Stimulated activated CD4-positive, alpha-beta T cell treated with anti-CD3 and anti-CD28 coated beads, Interleukin-15, amount 100 ng/mL, for 1 hour (primary cell): ENCODE measurements at places on chromosomes 11 and 22.
A peak's percentile ranks its signal among the peaks of the same experiment; 100 is the strongest.

GRCh38 chr22:25447067-25447685 lies 117.3 kb upstream of the GRK3 start:
- no peak for DNase-seq

DNA sequence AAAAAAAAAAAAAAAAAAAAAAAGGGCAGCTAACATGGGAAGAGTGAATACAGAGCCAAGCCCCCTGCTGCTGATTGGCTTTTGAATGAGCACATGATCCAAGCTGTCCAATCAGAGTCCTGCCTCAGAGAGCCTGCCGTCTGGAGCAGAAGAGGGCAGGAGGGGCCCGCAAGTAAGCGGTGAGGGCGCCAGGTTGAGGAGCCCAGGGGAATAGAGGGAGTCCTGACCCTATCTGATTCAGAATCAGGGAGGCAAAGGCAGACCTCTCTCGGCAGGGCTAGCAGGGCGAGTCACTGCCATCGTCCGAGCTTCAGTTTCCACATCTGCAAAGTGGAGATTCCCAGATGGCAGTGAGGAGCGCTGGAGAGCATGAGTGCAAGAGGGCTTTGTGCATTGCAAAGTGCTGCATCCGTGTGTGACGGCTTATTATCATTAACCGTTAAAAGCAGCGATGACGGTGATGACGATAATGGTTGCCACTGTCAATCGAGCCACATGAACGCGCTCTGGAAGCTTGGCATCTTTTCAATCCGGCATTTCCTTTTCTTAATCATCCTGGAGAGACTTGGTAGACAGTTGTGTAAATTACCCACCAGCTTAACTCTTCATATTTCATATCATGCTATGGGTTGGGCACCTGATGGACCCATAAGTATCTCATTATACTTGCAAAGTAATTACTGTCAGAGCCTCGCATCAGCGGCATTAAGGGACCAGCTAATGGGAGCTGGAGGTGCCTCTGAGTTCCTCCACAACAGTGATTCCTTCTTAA lies 68.6 kb upstream of the ATXN10 start:
- no peak for DNase-seq

GRCh38 chr11:128705124-128705920 lies 11.4 kb downstream of the FLI1 start:
- no peak for DNase-seq

DNA sequence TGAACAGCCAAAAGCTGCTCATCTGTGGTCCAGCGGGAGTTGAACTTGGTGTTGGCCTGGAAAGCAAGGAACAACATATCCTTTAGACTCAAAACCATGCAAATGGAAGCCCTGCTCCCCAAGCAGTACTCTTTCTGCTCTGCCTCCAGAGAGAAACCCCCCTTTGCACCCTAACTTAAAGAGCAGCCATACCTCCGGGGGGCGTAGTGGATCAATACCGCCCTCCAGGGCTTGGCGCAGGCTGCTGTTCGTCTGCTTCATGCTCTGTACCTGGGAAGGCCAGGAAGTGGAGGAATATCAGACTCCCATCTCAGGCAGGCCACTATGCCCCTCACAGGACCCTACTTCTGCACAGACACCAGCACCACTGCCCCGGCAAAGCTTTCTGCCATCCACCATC lies 4.3 kb downstream of the RCOR2 start:
- DNase-seq = no peak

DNA sequence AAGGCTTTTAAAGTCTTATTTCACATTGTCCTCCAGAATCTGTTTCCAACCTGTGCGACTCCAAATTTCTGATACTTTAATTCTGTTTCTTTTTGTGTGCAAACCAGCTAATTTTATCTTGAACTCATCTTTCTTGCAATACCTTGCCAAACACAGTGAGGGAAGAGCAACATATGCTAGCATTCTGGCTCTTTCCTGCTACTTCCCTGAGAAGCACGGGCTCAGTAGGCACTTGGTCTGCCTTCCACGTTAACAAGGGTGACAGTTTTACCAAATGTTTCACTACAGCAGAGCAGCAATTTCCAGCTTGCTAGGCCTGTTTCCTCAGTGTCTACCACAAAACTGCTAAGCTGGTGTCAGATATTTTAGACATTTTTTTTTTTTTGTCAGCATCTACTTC lies 405.8 kb downstream of the NTM start:
- no peak for DNase-seq

- DNase-seq = peak; percentile 54
These were observed 154.9 kb upstream of the NAV2 start for GRCh38 chr11:19557720-19558140.

GRCh38 chr11:86676010-86676409 lies 3.6 kb upstream of the ME3 start:
- no peak for DNase-seq

- no peak for DNase-seq
These were observed 608.6 kb upstream of the KIRREL3 start for GRCh38 chr11:127609025-127609773.

DNA sequence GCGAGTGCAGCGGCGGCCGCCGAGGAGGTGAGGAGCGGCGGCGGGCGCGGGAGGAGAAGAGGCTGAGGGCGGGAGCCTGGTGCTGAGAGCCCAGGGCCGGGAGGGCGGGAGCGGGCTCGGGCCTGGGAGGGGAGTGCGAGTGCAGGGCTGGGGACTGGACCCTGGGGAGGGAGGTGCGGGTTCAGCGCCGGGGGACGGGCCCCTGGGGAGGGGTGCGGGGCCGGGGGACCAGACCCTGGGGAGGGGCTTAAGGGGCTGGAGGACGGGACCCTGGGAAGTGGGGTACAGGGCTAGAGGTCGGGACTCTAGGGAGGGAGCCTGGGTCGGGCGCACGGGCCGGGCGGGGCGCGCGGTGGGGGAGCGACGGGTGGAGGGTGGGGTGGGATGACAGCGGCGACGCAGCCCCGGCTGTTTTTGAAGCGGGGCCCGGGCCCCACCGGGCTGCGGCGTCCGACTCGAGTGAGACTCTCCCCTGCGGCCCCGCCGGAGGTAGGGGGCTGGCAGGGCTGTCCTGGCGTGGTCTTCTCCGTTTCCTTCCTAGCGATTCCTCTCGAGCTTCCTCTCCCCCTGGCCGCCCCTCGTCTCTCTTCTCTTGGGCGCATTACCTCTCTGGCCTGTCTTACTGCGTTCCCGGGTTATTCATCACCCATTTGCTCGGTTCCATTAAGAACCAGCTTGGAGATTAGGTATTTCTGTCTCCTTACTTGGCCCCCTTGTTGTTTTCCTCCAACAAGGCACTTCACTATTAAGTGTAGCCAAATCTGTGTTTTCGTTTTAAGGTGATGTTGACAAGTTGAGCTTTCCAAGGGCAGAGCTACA lies 754 bp downstream of the NUP50 start:
- DNase-seq = peak; percentile 35

- no peak for DNase-seq
These were observed 6.3 kb downstream of the AMPD3 start for GRCh38 chr11:10461276-10461790.

DNA sequence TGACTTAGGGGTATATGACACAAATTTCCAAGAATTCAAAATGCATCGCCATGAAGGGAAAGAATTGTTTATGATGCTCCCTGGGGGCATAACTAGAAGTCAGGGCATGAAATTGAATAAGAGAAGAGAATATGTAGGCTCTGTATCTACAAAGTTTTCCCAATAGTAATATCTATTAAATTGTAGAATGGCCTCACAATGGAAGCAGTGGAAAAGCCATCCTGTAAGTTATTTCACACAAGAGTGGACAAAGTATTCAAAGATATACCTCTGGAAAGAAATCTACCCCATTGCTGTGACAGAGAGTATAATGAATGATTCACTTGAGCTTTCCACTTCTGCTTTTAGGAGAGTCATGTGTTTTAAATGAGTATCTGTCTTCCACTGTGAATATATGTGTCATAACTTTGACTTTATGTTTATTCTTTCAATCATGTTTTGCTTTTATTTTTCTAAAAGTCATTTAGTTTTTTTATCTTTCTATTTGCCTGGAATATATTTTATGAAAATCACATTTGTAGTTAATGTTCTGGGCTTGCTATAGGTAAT lies 65.7 kb upstream of the DDI1 start:
- DNase-seq = no peak

DNA sequence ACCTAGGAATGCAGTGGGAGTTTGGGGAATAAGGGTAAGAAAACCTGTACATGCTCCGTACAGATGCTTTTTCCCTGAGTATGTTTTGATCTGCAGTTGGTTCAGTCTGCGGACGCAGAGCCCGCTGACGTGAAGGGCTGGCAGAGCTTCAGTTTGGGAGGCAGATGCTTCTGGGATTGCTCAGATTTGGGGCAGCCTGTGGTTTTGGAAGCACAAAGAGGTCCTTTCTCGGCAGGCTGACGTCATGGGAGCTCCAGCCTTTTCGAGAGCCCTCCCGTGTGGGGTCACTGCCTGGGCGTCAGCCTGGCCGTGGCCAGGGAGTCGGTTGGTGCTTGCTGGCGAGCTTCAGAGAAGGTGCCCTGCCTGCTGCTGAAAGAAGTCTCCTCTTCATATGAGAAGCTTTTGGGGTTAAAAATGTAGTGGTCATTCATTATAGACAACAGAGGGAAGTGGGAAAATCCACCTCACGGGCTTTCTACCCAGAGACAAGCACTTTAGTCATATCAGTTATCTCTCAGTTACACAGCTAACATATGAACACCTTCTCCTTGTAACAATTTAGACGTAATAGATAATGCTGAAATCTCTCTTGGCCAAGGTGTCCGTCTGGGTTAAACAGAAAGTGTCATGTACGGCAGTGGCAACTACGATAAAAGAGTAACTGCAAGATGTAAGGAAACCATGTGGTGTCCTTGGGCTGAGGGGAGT lies 26.8 kb downstream of the TPCN2 start:
- no peak for DNase-seq

DNA sequence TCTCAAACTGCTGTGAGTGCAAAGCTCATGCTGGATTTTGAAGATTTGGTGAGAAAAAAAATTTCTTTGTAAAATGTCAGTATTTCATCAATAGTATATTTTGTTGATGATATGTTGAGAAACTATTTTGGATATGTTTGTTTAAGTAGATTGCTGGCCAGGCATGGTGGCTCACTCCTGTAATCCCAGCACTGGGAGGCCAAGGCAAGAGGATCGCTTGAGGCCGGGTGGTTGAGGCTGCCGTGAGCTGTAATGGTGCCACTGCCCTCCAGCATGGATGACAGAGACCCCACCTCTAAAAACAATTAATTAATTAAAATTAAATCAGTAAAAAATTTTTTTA lies 6.9 kb upstream of the IFITM3 start:
- DNase-seq = no peak

- DNase-seq = no peak
These were observed 628.7 kb downstream of the NTM start for GRCh38 chr11:131999084-131999483.

DNA sequence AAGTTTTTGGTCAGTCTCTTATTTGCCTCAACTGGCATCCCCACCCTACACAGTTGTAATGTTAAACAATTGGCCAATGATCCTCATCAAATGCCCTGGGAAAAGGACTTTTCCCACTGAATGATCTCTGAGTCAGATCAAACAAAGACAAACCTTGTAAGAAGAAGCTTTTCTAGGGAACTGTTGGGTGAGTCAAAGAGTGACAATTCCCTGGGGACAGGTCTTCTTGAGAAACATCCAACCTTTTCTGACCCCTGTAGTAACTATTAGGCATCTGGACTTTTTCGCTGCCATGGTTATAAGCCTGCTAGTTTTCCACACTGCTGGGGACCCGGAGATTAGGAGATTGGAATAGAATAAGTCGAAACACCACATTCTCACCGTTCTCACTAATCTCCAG lies 789.8 kb upstream of the API5 start:
- DNase-seq = no peak

GRCh38 chr11:118868659-118869058 lies 15.0 kb upstream of the CXCR5 start:
- no peak for DNase-seq

- no peak for DNase-seq
These were observed 84.9 kb downstream of the PRR5L start for GRCh38 chr11:36381015-36381360.

- no peak for DNase-seq
These were observed 15.2 kb downstream of the NRIP3 start for GRCh38 chr11:8988329-8989234.

DNA sequence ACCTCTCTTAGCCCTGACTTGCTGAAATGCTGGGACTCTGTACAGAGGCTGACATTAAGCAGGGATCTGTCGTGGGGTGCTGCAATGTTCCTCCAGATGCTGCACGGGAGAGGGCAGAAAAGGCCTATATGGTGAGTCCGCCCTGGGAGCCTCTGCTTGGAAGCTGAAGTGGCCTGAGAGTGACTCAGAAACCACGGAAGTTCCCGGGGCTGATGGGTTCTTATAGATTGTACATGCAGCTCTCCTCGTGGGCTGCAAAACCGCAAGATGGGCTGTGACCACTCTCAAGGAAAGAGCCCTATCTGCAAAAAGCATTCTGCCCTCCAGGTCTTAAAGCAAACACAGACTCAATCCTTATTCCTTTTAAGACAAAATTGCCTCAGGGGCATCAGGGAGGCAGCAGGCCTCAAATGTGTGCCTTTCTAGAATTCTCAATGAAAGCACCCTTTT lies 5.8 kb upstream of the SLC43A3 start:
- no peak for DNase-seq

DNA sequence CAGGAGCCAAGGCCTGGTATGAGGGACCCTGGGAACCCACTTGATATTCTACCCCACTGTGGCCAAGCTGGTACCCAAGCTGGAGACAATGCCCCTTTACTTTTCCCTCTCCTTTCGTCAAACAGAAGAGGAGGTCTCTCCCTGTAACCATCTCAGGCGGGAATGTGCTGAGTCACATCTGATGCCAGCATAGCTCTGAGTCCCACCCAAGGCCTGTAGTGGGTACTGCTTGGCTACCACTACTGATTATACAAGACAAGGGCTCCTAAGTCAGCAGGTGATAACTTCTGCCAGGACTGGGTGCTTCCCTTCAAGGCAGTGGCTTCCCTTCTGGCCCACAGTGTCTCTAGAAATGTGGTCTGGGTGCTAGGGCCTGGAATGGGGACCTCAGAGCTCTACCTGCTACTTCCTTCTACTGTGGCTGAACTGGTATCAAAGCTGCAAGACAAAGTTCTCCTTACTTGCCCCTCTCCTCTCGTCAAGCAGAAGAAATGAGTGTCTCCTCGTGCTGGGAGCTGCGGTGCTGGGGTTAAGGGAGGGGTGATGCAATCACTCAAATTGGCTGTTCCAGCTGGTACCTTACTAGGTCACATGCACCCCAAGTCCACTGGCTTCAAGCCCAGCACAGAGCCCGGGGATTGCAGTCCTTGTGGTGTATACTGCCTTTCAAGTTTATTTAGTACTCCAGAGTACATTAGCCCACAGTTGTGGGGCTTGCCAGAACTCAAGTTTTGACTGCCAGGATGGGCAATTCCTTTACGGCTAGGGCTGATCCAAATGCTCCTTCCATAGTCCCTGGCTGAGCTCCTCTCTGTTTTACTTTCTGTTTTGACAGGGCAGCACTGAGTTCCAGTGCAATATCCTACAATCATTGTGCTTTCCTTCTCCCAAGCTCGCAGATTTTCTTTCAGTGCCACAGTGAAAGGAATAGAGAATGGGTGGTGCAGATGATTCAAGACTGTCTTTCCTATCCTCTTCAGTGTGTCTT lies 419.7 kb upstream of the CNTN5 start:
- no peak for DNase-seq

GRCh38 chr22:28956506-28956905 lies 73.1 kb downstream of the ZNRF3 start:
- no peak for DNase-seq
